ENCODE measurements at places on chromosomes 4 and X. TPM values are rescaled to one million over a fixed set of nuclear protein-coding genes. Genes with fewer than 3 reads are reported as not detected.

DNA sequence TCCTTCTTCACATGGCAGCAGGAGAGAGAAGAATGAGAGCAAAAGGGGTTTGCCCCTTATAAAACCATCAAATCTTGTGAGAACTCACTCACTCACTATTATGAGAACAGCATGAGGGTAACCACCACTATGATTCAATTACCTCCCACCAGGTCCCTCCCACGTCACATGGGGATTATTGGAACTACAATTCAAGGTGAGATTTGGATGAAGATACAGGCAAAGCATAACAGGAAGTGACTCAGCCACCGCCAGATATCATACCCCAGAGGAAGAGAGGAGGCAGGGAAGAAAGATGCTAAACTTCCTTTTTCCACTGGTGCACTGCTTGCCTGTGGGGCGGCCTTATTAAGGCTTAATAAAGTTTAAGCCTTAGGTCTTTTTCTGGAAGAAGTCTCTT, 766.1 kb downstream of the KCTD8 start:
- no peak for DNase-seq

- no peak for DNase-seq
These were observed 106.5 kb upstream of the PAK3 start for GRCh38 chrX:110989447-110989846.

- no peak for DNase-seq
These were observed 63.8 kb downstream of the PTPN13 start for GRCh38 chr4:86657910-86658309.

Gene DMP1
- total RNA-seq: not detected

DNA sequence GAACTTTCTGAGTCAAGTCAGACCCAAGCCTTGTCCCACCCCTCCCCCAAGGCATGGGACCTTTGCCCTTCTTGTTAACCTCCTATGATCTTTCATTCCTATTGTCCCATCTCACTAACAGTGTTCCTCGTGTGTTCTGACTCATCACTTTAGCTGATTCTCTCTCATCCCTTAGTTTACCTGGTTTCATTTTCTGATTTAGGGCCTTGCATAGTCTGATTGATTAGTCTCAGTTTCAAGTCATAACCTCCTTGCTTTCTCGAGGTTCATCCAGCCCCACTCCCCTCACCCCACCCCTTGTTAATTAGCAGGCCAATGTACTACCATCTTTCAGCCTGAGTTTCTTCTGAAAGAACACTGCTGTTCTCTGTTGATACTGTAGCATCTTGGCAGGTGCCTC, 517.4 kb downstream of the RPA4 start:
- DNase-seq: no peak

Gene F8A1
- 3.7 TPM for total RNA-seq

DNA sequence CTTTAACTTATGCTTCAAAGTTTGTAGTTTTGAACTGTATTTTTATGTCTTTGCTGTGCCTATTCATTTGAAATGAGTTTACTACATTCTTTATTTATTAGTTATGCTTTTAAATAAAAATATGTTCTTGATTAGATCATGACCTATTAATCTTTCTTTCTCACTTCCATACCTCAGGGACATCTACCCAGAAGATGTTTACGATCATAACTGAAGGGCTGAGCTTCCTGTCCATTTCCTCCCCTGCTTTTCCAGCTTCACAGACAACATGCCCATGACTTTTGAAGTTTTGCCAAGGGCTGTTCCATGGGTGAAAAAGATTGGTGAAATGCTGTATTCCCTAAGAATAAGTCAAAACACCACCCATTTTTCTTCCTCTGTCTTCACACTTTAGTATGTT, 99.7 kb upstream of the DDIT4L start:
- DNase-seq: no peak

DNA sequence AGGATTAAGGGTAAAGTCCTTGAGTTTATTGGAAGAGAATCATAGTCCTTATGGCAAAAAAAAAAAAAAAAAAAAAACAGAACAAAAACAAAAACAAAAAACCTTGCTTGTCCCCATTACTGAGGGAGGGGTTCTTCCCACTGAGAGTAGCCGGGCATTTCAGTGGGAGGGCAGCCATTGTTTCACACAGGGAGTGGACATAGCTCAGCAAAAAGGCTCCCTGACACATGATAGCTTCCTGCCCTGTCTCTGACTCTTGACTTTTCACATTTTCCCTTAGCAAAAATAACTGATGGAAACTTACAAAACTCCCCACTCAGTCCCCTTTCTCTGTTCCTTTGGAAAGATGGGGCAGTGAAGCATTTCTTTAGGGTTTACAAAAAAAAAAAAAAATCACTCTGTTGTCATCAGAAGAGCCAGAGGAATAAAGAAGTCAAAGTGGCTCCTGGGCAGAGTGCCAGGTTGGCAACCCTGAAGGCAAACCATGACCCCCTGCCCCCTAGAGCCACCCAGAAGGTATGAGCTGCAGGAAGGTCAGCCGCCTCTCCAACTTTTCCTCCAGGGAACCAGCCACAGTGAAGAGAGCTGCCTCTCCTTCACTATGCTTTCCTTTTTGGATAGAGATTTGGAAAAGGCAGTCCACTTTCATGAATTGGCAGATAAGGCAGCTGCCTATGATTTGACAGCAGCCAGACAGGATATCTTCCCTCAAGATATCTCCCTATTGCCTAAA, 170.6 kb downstream of the KDR start:
- DNase-seq: no peak

Gene CT55
- not detected for total RNA-seq

DNA sequence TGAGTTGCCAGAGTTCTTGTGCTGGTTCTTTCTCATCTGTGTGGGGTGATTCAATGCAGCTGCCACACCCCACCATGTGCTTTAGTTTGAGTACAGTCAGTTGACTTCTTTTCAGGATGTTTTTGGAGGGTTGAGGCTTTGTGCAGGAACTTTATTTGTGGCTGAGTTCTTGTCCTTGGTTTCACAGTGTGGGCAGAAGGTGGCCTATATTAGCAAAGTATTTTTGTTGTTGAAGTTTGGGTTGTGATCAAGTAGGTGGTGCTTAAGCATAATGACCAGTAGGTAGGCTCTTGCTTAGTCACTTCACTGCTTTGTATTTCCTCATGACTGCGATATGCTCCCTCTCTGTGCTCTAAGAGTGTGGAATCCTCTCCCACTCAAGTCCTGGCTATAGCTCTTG, 80.3 kb downstream of the ARHGAP24 start:
- no peak for DNase-seq

GRCh38 chrX:105282077-105282476, 61.6 kb upstream of the TEX13A start:
- DNase-seq: no peak

All from G401 (cell line).